Endothelial cell (in vitro differentiated cells): ENCODE measurements at places on chromosomes 6 and 20. TPM values are rescaled to one million over a fixed set of nuclear protein-coding genes. Genes with fewer than 3 reads are reported as not detected.

NEU1 gene
- 31.9 TPM for total RNA-seq

PAK1IP1 gene
- total RNA-seq, result 12.8 TPM

MUCL3 gene
- not detected for total RNA-seq

TENT5A gene
- 2.3 TPM for total RNA-seq

OPRM1 gene
- not detected for total RNA-seq

ZC2HC1B gene
- 0.28 TPM for total RNA-seq

SLC22A1 gene
- total RNA-seq, result 2.7 TPM

MAK gene
- not detected for total RNA-seq

CRIP3 gene
- total RNA-seq, result 1.1 TPM

PIM1 gene
- 9.6 TPM for total RNA-seq

TDRD6 gene
- total RNA-seq, result 0.21 TPM

HSPA1B gene
- 19.8 TPM for total RNA-seq

RAET1G gene
- 3.8 TPM for total RNA-seq

YWHAB gene
- total RNA-seq, result 183 TPM

ZNF391 gene
- 6.7 TPM for total RNA-seq

GRCh38 chr6:149213829-149214228 is 103.7 kb upstream of the TAB2 start:
- no peak for DNase-seq

DNA sequence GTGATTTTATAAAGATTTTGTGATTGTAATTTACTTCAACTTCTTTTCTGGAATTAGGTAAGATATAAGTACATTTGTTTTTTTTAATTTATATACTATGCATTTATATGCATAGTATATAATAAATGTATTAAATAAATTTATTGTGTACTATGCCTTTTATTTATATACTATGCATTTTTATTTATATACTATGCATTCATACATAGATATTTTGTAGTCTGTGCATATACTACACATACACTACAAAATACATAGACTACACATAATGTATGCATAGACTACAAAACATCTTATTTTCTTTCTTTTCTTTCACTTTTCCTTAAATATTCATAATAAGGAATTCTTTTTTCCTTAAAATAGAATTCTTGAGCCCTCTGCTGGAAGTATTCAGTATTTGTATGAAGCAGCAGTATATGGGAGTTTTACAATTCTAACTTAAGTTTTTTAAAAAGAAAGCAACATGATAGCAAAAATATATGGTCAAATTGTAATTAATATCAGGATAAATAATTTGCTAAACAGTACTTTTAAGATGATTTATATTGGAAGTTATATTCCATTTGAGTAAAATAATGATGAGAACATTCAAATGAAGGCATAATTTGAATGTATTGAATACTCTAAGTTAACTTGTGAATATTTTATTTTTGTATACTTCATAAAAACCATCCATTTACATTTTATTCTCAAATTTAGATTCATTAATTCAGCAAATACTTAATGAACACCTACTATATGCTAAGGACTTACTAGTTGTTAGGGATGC is 129.3 kb downstream of the KLHL32 start:
- DNase-seq, result no peak

DNA sequence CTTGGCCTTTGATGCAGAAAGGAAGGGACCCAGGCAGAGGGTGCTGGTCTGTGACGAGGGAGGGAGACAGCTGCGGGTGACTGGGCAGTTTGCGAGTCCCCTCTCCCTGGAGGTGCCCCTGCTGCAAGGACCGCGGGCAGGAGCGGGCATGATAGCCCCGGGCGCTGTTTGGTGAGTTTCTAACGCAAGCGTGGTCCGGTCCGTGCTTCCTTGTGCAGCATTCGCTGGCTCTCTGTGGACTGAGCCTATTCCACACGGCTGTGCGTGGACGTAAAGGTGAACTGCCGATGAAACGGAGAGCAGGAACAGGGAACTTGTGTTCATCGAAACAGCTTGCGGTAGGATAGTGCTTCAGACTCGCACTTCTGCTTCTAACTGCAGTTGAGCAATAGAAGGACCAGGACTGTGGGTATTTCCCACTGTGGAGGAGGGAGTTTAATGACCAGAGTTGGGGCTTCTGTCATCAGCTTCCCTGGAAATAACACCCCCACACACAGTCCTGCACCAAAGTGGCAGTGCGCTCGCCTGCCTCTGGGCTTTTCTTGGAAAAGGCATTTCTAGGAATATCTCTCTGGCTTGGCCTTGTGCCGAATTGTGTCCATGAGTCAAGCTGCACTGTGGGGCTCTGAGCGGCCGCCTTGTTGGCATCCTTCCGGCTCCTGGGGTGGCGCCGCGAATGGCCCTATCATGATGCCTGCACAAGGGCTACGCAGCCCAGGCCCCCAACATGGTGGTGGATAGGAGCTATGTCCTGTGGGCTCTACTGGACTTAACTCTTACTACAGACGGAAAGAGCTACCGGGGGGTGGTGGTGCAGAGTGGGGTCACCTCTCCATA is 48.9 kb downstream of the DUSP22 start:
- DNase-seq, result no peak

GRCh38 chr20:35232575-35232974 is 6.1 kb downstream of the MMP24 start:
- no peak for DNase-seq

GRCh38 chr6:167559675-167560479 is 235.0 kb downstream of the TTLL2 start:
- DNase-seq, result no peak

DNA sequence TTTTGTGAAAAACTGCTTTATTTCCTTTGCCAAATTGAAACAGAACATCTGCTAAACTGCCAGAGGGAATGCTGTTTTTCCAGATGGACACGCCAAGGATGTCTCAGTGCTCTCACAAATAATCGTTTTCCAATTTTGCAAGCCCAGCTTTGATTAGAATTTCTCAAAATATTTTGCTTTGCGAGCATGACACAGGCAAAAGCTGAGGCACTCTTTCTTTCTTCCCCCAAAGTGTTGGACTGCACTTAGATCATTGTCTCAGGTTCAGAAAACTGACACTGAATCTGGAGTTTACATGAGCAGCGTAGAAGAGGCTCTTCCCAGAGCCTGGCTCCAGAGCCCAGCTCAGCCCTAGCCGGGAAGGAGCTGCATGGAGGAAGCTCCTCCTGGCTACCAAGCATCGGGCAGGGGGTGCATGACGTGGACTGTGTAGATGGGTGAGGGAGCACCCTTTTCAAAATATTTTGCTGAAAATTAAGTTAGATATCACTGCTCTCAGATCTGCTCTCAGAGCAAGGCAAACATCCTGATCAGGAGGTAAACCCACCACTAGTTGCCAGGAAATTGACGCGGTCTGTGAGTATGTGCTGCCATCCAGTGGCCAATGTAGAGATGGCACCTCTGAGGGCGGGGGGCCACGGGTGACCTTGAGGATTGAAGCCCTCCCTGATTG is 107.5 kb downstream of the SLC22A3 start:
- peak; percentile 81 for DNase-seq

GRCh38 chr6:72245565-72245964 is 359.2 kb downstream of the RIMS1 start:
- DNase-seq, result no peak

- DNase-seq, result no peak
Observed at GRCh38 chr6:8065519-8065911, 1.3 kb upstream of the BLOC1S5 start.

- DNase-seq, result peak; percentile 90
Observed at GRCh38 chr6:28080631-28081485, 490 bp downstream of the ZNF165 start.

GRCh38 chr20:8862092-8862491 is 206.8 kb upstream of the PLCB4 start:
- DNase-seq, result no peak

DNA sequence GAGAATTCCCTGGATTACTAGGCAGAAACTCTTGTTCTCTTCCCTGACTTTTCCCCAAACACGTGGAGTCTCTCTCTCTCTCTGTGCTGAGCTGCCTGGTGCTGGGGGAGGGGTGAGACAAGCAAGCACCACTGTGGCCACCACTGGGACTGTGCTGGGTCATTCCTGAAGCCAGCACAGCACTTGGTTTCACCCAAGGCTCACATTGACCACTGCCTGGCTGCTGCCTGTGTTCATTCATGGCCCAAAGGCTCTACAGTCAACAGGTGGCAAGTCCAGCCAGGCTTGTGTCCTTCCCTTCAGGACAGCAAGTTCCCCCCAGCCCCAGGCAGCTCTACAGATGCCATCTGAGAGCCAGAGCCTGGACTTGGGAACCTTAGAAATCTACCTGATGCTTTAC is 92.2 kb downstream of the CTNNBL1 start:
- DNase-seq, result no peak

DNA sequence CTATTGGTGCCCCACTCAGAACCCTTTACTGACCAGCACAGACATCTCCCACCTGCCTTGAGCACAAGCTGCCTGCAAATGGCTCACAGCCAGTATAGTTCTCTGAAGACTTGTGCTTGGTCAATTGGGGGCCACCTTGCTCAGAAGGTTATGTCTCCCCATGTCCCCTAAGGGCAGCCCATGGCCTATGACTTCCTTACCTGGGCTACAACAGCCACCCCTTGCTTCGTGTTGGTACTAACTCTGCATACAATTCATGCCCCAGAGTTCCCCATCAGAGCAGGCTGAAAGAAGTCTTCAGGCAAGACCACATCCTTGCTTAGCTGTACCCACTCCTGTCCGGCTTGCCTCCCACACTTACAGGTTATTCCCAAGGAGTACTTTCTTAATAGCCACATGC is 57.4 kb downstream of the TOX2 start:
- no peak for DNase-seq

DNA sequence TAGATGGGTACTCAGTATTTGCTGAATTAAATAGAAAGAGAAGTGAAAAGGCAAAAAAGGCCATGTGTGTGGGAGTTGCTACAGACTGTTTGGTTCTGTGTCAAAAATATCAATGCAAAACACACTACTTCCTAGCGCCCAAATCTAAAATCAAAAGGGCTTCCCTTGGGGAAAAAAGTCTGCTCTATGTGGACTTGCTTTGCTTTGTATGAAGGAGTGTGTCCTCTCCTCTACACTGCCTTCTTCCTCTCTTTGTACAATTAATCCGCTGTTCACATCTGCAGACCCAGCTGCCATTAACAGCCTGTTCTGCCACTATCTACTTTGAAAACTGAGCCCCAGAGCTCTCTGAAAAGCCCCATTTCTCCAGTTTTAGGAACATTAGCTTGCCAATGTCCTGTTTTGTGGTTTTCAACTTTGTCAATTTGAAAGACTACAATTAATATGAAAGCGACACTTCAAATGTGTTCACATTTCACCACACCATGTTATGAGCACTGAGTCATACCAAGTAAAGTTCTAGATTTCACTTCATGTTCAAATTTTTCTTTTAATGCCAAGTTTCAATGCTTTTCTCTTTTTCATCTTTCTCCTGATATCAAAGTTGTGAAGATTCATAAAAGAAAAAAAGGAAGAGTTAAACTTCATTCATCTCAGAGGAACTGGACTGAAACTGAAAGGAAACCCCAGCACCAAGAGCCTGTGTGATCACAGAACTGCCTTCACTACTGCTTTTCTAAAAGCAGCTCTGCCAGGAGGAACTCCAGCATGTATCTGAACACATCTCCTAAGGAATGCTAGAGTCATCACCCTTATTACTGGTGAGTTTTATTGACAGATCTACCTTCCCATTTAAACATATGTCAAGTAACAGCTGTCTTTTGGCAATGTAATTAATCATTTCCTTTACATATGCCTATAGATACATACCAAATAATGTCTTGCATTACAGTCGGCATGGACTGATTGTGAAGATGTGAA is 102.6 kb downstream of the KIF13A start:
- no peak for DNase-seq

DNA sequence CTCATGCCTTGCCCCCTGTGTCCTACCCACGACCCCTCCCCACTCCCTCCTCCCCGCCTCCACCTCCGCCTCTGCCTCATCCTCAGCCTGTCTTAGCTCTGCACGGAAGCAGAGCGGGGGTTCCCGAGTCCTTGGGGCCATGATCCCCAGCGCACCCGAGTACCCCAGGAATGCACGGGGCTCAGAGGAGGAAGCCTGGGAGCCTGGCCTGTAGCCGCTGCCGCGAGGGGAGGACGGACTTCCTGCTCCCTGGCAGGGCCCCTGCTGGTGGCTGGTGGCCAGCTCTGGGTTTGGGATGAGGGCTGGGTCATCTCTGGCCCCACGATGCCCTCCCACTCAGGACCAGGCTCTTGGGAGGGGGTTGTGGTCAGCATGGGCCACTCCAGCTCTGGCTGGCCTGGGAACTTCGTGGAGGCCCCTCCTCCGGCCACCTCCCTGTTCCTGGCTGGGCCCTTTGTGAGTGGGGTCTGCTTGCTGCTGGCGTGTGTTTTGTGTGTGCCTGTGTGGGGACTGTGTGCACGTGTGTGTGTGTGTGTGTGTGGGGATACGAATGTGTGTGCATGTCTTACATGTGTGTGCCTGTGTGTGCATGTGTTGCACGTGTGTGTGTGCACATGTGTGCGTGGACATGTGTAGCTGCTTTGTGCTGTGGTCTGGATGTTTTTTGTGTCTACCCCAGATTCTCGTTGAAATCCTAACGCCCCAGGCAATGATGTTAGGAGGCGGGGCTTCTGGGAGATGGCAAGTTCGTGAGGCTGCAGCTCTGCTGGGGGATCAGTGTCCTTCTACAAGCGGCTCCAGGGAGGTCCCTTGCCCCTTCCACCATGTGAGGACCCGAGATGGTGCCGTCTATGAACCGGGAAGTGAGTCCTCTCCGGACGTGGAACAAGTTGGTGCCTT is 1.3 kb upstream of the RBBP8NL start:
- DNase-seq, result no peak

DNA sequence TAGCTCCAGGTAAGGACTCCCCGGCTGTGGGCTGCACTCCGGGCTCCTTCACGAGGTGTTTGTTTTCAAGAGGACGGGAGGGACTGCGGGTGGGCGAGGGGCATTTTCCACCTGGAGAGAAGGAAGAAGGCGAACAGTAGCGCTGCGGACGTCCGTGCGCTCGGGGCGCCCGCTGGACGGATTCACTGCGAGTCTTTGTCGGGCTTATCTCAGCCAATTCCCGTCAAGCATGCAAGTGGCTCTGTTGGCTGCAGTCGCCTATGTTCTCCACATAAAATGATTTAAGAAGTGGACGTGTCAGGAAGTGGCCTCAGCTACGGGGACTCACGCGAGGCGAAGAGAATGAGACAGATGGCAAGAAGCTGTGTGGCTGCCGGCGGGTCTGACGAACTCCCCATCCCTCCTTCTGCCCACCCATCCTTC is 332 bp downstream of the GRIK2 start:
- peak; percentile 26 for DNase-seq

GRCh38 chr6:44661221-44662008 is 273.9 kb downstream of the CDC5L start:
- no peak for DNase-seq

GRCh38 chr6:113995634-113996033 is 24.7 kb upstream of the HDAC2 start:
- no peak for DNase-seq

DNA sequence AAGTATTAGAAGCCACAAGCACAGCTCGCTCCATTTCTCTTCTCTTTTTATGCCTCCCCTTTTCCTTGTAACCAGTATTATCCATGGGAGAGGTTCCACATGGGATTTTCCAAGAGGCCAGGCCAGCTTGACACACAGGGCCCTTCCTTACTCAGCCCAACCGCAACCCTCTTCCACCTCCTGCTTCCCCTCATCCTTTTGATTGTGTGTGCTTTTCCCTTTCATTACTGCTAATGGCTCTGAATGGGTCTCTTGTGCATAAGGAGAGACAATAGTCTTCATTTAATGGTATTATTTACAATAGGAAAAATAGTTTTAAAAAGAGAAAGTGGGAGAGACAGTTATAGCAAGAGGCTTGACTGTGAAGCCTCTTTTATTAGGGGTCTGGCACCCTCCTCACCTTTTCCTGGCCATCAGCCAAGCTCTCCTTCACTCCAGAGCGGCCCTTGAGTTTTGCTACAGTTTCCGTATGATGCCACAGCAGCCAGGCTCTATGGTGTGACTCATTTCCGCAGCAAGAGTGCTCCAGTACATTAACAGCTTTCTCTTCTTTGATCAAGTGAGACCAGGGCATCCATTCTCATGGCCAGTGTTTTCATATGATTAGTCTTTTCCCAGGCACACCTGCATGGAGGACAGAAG is 579.5 kb downstream of the TFAP2B start:
- DNase-seq, result no peak
